ENCODE measurements at places on chromosomes 3 and 15. TPM values are rescaled to one million over a fixed set of nuclear protein-coding genes. Genes with fewer than 3 reads are reported as not detected.

The MOBP gene
- total RNA-seq = 0.10 TPM

The CKMT1B gene
- total RNA-seq = 30.5 TPM

The SGO1 gene
- 36.4 TPM for total RNA-seq

The AHSG gene
- 1.1 TPM for total RNA-seq

The DNASE1L3 gene
- not detected for total RNA-seq

The SAMD7 gene
- total RNA-seq = not detected

The UPK1B gene
- 0.67 TPM for total RNA-seq

The TRH gene
- total RNA-seq = not detected

The GOLGA6L24 gene
- not detected for total RNA-seq

The CLRN1 gene
- total RNA-seq = 0.35 TPM

The TJP1 gene
- 138 TPM for total RNA-seq

The UBR1 gene
- 18.7 TPM for total RNA-seq

The TPRG1 gene
- total RNA-seq = 0.37 TPM

The CYP8B1 gene
- total RNA-seq = not detected

Measured in H1 (cell line).